Common myeloid progenitor, CD34-positive (primary cell): ENCODE measurements at places on chromosomes 2 and 18.
A peak's percentile ranks its signal among the peaks of the same experiment; 100 is the strongest.

DNA sequence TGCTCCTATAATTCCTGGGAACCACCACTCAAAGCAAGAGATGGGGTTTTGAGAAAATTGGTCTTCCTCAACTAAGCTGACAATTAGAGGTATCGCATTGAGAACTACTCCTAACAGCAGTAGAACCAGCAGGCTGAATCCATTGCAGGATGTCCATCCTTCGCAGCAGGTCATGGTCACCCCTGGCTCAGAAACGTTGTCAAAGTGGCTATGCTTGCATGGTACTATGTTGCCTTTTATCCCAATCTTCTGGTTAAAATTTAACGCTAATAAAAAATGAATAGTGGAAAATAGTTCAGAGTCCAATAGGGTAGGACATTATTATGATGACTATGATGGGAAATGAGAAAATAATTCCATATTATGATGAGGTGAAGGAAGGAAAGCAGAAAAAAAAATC lies at the start of gene TM4SF20:
Gene TM4SF20, minus strand, starts transcription at position 212 of the 400 bp plus-strand sequence. Its CDS starts 38 bp downstream, at position 174.
- no peak for DNase-seq

DNA sequence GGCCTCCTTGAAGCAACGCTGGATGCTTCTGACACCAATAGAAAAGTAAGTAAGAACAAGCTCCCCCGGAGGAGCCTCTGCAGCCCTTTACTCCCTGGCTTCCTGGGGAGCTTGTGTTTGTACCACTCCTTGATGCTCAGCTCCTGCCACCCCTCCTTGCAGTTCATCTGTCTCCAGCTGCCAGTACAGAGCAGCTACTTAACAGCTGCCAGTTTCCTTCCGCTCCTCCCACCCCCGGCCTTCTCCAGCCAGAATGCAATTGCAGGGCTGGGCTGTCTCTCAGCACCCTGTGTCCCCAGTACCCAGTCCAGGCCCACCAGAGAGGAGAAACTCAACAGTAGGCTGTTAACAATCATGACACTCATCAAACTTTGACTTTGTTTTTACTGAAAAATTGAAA lies 109.4 kb downstream of the AOX1 start:
- DNase-seq: peak; percentile 94

DNA sequence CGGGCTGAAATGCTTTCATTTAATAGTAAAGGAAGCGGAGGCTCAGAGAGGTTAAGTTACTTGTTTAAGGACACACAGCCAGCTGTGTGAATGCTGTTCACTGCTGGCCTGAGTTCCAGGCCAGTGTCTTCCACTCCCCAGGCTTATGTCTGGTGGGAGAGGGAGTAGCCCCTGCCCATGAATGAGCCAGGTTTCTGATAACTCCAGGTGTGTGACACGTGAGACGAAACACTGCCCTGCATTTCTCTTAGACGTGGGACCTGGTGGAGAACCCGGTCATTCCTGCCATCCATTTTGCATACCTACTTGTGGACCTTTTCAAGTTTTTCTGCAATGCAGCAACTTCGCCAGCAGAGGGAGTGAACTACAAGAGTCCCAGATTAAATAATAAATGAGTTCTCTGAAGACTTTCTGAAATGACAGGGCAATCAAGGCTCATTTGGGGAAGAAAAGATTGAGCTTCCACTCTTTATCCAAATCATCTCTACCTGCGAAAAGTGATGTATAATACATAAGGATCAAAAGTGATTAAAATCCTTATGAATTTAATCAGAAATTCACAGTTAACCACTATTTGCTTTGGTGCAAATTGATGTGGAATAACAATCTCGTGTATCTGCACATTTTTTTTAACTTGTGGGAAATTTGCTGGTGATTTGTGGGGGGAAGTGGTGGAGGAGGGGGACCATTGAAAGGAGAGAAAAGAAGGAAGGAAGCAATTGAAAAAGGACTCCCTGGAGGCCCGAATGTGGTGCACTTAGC lies 79.4 kb upstream of the ASB18 start:
- DNase-seq: peak; percentile 84

GRCh38 chr18:57730146-57730545 lies 73.0 kb downstream of the ATP8B1 start:
- DNase-seq: no peak

DNA sequence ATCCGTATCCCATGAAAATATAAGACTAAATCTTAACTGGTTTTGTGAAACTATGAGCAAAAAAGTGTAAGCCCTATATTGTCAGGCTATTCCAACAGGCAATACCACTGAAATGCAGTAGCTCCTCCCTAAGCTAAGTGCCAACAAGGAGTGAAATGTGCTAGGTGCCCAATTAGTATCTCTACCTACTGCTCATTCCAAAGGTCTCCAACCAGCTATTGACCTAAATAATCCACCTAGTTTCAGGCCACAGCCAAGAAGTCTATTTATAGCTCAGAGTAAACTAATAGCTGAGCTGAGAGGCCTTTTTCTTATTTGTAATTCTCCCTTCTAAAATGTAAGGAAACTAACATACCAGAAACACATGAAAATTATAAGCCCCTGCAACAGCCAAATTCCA lies 482.2 kb downstream of the DCC start:
- DNase-seq: no peak

- no peak for DNase-seq
Observed at GRCh38 chr2:7963787-7964186, 718.1 kb upstream of the ID2 start.

DNA sequence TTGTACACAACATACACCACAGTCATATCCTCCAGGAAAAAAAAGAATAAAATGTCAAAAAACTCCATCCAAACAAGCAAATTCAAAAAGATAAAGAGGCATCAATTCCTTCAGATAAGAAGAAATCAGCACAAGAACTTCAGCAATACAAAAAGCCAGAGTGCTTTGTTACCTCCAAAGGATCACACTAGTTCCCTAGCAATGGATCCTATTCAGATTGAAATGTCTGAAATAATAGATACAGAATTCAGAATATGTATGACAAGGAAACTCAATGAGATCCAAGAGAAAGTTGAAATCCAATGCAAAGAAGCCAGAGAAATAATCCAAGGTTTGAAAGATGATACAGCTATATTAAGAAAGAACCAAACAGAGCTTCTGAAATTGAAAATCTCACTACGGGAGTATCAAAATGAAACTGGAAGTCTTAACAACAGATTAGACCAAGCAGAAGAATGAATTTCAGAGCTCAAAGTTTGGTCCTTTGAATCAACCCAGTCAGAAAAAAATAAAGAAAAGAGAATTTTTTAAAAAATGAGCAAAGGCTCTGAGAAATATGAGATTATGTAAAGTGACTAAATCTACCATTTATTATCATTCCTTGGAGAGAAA lies 80.6 kb downstream of the TRABD2A start:
- no peak for DNase-seq

GRCh38 chr2:120344214-120344975 lies 1.5 kb upstream of the INHBB start:
- DNase-seq: no peak

GRCh38 chr2:220165401-220165800 lies 538.0 kb downstream of the SLC4A3 start:
- DNase-seq: no peak

GRCh38 chr2:238771218-238771617 lies 76.7 kb upstream of the TWIST2 start:
- no peak for DNase-seq
